ENCODE measurements at places on chromosomes 4 and X.

- H3K4me1 ChIP-seq, result no peaks in the 10 kb centered on the region
- no peak overlapping the region for H3K4me3 ChIP-seq
- no peak for DNase-seq
- no peaks in the 10 kb centered on the region for H3K27me3 ChIP-seq
- no peak overlapping the region for H3K27ac ChIP-seq
- no peaks in the 10 kb centered on the region for H3K36me3 ChIP-seq
Observed at GRCh38 chr4:62601737-62602136, 1401.6 kb downstream of the ADGRL3 start.

- no peak overlapping the region for H3K4me3 ChIP-seq
- no peaks in the 10 kb centered on the region for H3K27me3 ChIP-seq
- DNase-seq, result no peak
- H3K36me3 ChIP-seq, result no peaks in the 10 kb centered on the region
- no peak overlapping the region for H3K27ac ChIP-seq
- no peaks in the 10 kb centered on the region for H3K4me1 ChIP-seq
Observed at GRCh38 chr4:17027495-17027894, 129.1 kb upstream of the LDB2 start.

DNA sequence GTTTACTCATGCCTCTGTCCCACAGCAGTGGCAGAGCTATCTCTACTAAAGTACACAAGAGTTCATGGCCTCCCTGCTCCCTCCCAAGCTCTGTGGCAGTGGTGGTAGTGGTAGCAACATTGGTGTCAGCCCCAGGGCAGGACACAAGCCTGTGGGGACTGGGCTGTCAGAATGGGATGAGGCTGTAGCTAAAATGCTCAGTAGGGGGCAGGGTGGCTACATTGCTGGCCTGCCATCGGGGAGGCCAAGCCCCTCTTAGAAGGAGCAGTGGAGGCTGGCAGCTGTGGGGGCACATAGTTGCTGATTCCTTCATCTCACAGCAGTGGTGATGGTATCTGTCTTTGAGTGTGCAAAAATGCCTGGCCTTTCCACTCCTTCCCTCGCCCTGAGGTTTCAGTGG, 461.7 kb downstream of the PCDH18 start:
- no peaks in the 10 kb centered on the region for H3K27me3 ChIP-seq
- H3K36me3 ChIP-seq, result no peaks in the 10 kb centered on the region
- H3K4me1 ChIP-seq, result no peaks in the 10 kb centered on the region
- no peak for DNase-seq
- no peak overlapping the region for H3K4me3 ChIP-seq

GRCh38 chr4:155624478-155624877, 42.2 kb upstream of the GUCY1A1 start:
- H3K4me1 ChIP-seq, result no peaks in the 10 kb centered on the region
- no peak overlapping the region for H3K27ac ChIP-seq
- no peaks in the 10 kb centered on the region for H3K27me3 ChIP-seq
- DNase-seq, result no peak
- H3K4me3 ChIP-seq, result no peak overlapping the region

All from activated CD4-positive, alpha-beta memory T cell treated with anti-CD3 and anti-CD28 coated beads, Interleukin-2, amount 10 ng/mL, durations not matched to agents 7 days and 5 days (primary cell).